ENCODE measurements at places on chromosomes 11 and 22.

DNA sequence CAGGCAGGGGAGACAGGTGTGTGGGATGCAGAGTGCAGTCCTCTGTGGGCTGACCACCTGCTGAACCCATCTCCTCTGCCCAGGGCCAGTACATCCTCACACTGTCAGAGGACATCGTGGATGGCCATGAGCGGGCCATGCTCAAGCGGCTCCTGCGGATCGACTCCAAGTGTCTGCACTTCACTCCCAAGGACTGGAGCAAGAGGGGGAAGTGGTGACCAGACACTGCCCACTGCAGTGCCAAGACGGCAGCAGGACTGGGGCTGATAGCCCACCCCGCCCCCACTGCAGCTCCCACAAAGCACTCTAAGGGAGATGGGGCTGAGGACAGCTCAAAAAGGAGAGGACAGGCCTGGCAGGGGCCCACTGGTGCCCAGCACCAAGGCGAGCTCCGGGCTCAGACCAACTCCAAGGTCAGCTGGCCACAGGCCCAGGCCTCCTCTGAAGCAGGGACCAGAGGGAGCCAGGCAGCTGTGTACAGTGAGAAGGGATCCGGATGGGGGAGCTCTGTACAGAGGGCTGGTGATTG lies 1.6 kb downstream of the RNASEH2C start:
- DNase-seq, result no peak

DNA sequence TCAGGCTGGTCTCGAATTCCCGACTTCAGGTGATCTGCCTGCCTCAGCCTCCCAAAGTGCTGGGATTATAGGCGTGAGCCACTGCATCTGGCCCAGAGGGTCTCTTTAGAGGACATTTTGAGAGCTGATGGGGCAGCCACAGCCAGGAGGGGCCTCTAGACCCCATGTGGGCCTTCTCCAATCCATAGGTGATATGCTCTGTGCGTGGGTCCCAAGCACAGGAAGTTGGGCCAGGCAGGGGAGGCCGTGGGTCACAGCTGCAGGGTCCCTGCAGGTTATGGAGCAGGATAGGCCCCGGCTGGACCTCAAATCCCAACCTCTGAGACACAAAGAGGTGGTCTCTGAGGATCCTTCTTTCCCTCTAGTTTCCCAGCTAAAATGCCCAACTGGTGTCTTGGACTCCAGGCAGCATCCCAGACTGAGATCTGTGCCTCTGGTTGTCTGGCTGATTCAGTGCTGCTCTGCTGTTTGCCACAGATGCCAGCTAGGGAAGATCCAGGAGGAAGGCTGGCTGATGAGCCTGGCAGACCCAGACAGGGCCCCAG lies 1.5 kb downstream of the LRRC75B start:
- no peak for DNase-seq

- DNase-seq, result no peak
These were observed 10.0 kb downstream of the FHIP1B start for GRCh38 chr11:6224421-6224820.

- DNase-seq, result no peak
These were observed 480.0 kb upstream of the CADM1 start for GRCh38 chr11:115984228-115984627.

DNA sequence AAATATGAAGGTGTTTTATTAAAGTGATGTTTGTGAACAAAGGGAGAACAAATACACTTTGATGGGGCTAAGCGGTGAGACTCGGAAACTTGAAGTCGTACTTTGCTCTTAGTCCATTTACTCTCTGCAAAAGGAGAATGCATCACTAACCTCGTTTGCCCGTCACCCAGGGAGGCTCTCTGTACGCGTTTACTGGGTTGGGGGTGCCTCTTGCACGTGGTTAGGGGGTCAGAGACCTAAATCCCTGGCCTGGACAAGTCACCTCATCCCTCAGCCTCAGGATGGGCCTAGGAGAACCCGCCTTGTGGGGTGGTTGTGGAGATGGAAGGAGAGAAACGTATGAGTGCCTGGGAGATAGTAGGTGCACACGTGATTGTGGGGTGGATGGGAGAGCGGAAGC lies 803 bp upstream of the IFT27 start:
- no peak for DNase-seq

DNA sequence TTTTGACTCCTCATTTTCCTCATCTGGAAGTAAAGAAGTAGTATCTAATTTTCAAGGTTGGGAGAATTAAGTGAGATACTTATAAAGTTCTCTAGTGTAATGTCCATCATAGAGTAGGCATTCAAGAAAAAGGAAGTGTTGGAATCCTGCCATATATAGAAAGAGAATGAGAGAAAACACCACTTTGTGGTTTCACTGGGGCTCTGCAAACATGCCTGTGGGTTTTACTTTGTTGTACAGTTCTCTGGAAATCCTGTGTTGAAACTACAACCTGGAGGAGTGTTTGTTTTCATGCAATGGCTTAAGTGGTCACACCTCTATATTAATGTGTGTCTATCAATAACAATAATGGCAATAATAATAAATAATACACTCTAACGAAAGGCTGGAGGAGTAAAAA lies 741.7 kb downstream of the NELL1 start:
- no peak for DNase-seq

- DNase-seq, result no peak
These were observed 40.0 kb downstream of the NEU3 start for GRCh38 chr11:75028724-75029123.

GRCh38 chr11:1036303-1036923 lies at the start of gene MUC6:
MUC6 (minus strand) TSS chr11:1036718; CDS start chr11:1036655, 63 bp downstream.
- no peak for DNase-seq

- DNase-seq, result no peak
These were observed 139.4 kb downstream of the LUZP2 start for GRCh38 chr11:24636291-24636629.

- DNase-seq, result no peak
These were observed 727.3 kb downstream of the LRRC4C start for GRCh38 chr11:40732132-40732531.

- DNase-seq, result no peak
These were observed 14.3 kb upstream of the TMEM184B start for GRCh38 chr22:38286915-38287669.

GRCh38 chr11:31106326-31106725 lies 263.2 kb downstream of the DCDC1 start:
- no peak for DNase-seq

- DNase-seq, result no peak
These were observed 955.1 kb downstream of the BRD1 start for GRCh38 chr22:48872271-48873190.

DNA sequence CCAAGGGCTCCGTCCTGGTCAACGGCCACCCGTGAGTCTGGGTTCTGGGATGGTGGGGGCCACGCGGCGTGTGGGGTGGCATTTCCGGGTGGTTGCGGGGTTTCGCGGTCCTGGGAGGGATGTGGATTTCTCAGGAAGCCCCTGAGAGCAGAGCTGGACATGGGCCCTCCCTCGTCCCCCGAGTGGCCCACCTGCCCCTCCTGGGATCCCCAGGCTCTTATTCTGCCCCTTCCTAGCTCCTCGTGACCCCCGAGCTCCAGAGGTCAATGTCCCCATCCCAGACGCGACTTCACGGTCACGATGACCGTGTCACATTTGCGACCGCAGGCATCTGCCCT lies 4.4 kb downstream of the MUC5AC start:
- DNase-seq, result no peak

DNA sequence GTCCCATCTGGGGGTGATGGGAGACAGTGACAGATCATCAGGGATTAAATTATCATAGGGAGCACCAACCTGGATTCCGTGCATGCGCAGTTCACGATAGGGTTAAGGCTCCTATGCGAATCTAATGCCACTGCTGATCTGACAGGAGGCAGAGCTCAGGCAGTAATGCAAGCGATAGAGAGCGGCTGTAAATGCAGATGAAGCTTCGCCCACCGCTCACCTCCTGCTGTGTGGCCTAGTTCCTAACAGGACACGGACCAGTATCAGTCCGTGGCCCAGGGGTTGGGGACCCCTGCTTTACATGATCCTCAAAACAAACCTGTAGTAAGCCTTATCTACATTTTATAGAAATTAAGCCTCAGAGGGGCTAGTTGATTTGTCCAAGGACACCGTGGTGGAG lies 94.3 kb downstream of the TTC28 start:
- DNase-seq, result no peak

GRCh38 chr11:87081358-87081757 lies 43.6 kb downstream of the TMEM135 start:
- DNase-seq, result no peak

GRCh38 chr11:124745270-124745834 lies 5.6 kb downstream of the NRGN start:
- DNase-seq, result no peak

DNA sequence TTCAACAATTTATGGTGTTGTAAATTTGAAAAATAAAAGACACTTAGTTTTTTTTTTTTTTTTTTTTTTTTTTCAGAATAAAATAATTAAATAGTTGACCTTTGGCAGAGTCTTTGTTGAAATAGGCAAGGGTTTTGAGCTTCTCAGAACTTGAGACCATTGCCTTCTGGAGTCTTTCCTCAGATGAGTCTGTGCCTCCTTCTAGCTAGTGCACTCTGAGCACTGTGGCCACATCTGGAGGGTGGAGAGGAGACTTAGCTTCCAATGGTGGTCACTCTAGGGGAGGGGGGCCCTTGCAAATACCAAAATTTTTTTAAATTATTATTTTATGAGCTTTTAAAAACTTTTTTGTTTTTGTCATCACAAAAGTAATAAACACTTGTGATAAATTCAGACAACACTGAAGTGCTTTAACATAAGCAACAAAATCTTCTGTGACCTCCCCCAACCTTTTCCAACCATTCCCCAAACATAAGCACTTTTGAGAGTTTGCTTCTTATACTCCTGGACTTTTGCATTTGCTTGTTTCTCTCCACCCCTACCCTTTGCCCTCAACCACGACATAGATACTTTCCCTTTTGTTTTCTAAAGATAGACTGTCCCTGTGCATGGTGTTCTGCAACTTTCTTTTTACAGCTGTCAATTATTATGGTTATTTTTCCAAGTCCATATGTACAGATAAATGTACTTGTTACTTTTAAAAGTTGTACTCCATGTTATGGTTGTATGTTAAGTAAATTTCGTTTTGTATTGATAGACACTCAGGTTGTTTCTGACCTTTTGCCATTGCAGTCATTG lies 41.1 kb downstream of the BMAL1 start:
- DNase-seq, result no peak

DNA sequence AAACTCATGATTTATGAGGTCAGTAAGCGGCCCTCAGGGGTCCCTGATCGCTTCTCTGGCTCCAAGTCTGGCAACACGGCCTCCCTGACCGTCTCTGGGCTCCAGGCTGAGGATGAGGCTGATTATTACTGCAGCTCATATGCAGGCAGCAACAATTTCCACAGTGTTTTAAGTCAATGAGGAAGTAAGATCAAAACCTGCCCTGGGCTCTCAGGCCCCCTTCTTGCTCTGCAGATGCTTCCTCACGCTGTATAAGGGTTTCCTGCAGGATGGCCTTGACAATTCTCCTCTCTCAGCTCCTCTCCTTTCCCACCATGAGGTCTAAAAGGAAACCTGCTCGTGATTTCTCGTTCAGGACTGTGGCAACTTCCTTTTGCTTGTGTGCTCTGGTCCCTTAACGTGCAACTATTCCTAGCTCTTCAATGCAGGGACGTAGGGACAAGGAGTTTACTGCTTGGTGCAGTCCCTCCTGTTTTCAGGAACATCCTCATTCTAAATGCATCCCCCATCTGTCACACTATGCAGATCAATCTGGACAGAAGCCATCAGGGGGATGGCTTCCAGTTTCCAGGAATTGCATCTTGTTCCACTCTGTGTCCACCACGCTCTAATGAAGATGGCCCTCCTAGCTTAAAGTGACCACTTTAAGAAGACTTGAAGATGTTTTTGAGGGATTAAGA lies 64.3 kb upstream of the IGLL5 start:
- no peak for DNase-seq

DNA sequence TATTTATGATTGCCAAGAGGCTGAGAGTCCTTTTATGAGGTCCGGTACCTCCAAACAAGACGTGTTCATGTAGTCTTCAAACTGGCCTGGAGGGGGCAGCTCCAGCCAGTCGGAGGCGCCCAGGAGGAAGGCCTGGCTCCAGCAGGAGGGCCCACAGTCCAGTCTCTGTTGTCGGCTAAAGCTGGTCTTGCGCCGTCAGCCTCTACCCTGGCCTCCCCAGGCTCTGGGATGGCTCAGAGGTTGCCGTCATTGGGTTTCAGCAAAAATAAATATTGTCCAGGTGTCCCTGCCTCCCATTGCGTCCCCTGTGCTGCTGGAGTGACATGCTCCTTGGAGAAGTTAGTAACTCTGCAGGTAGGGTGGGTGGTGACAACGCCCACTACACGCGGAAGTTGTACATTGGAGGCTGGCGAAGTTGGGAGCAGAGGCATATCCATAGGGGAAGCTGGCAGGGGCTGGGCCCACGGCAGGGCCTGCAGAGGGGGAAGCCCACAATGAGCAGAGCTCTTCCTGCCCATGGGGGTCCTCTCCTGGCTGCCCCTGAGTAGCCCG lies 1.0 kb upstream of the SLC25A1 start:
- no peak for DNase-seq

DNA sequence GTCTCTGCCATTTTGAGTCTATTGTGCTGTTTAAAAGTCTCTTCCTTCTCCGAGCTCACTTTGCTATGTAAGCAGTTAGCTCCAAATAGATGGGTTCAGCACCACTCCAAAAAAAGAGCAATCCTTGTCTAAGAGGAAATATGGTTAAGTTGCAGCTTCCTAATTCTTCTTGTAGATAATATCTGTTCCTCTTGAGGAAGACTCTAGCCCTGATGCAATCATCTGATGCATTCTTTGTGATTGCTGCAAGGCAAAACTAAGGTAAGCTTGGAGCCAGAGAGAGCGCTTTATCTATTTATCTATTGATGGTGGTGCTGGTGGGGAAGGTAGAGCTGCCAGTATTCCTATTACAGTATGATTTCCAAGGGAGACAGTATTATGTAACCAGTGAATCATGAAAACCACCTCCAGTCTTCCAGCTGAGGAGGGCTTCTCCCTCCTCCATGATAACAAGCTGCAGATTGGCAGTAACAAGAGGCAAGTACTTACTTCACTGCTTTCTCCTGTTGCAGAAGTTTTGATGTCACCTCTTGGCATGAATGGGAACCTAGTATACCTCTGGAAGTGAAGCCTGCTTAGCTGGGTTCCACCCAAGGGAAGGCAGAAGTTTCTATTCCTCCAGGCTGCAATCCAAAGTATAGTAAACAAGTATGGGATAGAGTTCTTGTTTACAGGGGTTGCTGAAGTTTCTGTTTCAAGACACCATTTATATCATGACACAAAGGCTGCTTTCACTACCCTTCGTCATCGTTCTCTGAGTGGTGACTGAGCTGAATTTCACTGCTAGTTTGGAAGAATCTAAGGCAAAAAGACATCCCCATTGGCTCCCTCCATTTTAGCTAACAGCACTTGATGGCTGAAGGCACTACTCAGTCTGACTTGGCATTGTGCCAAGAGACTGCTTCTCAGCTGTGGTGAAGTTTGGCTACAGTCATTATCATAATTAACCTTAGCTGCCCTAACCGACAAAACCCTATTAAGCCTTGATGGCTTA lies 49.7 kb downstream of the FDX1 start:
- DNase-seq, result no peak

- DNase-seq, result no peak
These were observed 160.2 kb downstream of the FAT3 start for GRCh38 chr11:92384802-92385201.

DNA sequence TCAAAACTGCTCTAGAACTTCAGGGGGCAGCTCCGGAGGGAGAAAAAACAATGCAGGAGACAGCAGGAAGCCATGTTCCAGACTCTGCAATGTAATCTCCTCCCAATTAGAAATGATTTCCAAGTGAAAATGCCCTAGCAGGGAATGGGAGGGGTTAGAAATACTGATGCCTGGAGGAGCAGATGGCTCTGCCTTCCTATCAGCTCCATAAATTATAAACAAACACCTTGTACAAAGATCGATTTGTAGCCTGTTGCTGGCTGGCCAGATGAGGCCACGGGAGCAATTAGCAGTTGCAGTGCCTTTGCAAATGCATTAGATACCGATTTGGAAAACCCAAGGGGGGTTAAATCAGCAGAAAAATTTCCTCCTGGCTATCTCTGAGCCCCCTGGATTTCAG lies 46.6 kb upstream of the CHRM4 start:
- DNase-seq, result no peak
